Smooth muscle cell of the pulmonary artery (primary cell): ENCODE measurements at places on chromosomes 6 and 20. TPM values are rescaled to one million over a fixed set of nuclear protein-coding genes. Genes with fewer than 3 reads are reported as not detected.

SAMD3 gene
- total RNA-seq: 9.3 and 9.7 TPM in 2 replicates

FOXC1 gene
- total RNA-seq: 8.2 and 19.5 TPM in 2 replicates

PROKR2 gene
- total RNA-seq: not detected in 2 replicates

NT5E gene
- 593 and 667 TPM in 2 replicates for total RNA-seq

EPPIN gene
- 0.39 TPM in 1 of 2 replicates, not detected in the other for total RNA-seq

EYS gene
- under 0.01 and 0.13 TPM in 2 replicates for total RNA-seq

LGSN gene
- 0.07 TPM in 1 of 2 replicates, not detected in the other for total RNA-seq

GPR63 gene
- 0.20 and 0.52 TPM in 2 replicates for total RNA-seq

RNASET2 gene
- total RNA-seq: 43.3 and 56.2 TPM in 2 replicates

PTP4A1 gene
- 116 and 131 TPM in 2 replicates for total RNA-seq

SLC13A3 gene
- total RNA-seq: 2.2 and 2.5 TPM in 2 replicates

KIF13A gene
- total RNA-seq: 88.7 and 91.5 TPM in 2 replicates

RAD21L1 gene
- total RNA-seq: 0.13 and 0.53 TPM in 2 replicates

EDN1 gene
- 23.8 and 24.9 TPM in 2 replicates for total RNA-seq

PRRT1 gene
- 0.36 and 0.39 TPM in 2 replicates for total RNA-seq

GJA10 gene
- not detected in 2 replicates for total RNA-seq

SLC16A10 gene
- not detected in 2 replicates for total RNA-seq

HINT3 gene
- 30.0 and 32.1 TPM in 2 replicates for total RNA-seq

C20orf96 gene
- 2.9 and 5.0 TPM in 2 replicates for total RNA-seq

OR12D1 gene
- not detected in 2 replicates for total RNA-seq

SAPCD1 gene
- 0.78 and 0.79 TPM in 2 replicates for total RNA-seq

ADGRF1 gene
- not detected in 2 replicates for total RNA-seq

BFSP1 gene
- 1.3 and 1.6 TPM in 2 replicates for total RNA-seq

C20orf204 gene
- 0.65 and 0.76 TPM in 2 replicates for total RNA-seq

FITM2 gene
- 11.2 and 11.5 TPM in 2 replicates for total RNA-seq

MYBL2 gene
- 1.3 and 2.4 TPM in 2 replicates for total RNA-seq

ADGB gene
- not detected in 2 replicates for total RNA-seq

CDSN gene
- total RNA-seq: not detected in 2 replicates

LCA5 gene
- total RNA-seq: 4.3 and 6.1 TPM in 2 replicates

VGLL2 gene
- total RNA-seq: not detected in 2 replicates

GPR6 gene
- total RNA-seq: not detected in 2 replicates

LY6G6C gene
- not detected in 2 replicates for total RNA-seq

FUT9 gene
- total RNA-seq: not detected in 2 replicates
